NCI-H460 (cell line): ENCODE measurements at places on chromosomes 16 and 17.
A peak's percentile ranks its signal among the peaks of the same experiment; 100 is the strongest.

DNA sequence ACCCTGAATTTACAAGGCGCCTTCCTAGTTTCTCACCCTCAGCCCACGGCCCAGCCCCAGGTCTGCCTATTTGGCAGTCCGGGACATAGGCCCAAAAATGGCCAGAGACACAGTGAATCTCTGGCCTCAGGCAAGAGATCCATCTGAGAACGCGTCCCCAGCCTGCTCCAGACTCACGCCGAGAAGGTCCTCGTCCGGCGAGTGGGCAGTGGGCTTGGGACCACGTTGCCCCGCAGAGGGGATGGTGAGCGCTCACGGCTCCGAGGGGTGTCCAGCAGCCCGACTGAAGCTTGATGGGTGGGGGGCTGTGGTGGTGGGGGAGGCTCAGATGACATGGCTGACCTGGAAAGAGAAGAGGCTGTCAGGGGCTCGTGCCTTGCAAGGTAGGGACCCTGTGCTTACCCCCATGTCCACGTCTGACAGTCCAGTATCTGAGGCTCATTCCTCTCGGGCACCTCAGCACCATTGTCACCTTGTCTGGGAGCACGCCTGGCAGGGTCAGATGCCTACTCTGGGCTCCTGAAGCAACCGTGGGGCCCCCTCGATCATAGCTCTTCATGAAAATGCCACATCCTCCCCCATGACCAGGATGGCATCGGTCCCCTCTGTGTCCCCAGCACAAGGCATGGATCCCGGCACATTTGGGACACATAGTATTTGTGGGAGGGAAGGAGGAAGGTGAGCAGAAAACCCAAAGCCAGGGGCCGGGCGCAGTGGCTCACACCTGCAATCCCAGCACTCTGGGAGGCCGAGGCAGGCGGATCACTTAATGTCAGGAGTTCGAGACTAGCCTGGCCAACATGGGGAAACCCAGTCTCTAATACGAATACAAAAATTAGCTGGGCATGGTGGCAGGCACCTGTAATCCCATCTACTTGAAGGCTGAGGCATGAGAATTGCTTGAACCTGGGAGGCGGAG, 9.6 kb downstream of the CARHSP1 start:
- DNase-seq, result no peak

- DNase-seq, result no peak
Measured at GRCh38 chr17:63932721-63933120, 590 bp upstream of the CD79B start.

DNA sequence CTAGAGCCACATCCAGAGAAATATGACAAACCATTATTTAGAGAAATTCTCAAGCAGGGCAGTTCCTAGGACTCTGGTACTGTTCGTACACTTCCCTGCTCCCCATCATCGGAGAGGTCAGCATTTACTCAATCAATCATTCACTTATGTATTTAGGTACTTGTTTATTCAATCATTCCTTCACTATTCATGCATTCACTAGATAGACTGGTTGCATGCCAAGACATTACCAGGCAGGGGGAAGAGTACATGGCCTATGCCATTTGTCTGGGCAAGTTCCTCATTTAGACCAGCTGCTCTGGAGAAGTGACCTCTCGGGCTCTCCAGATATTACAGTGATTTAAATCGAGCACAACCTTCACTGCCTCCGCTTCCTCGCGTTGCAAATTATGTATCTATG, 603.4 kb downstream of the KCNJ2 start:
- DNase-seq, result no peak

- DNase-seq, result no peak
Measured at GRCh38 chr17:51270636-51271035, 10.3 kb downstream of the UTP18 start.

- no peak for DNase-seq
Measured at GRCh38 chr17:28997806-28998205, 8.0 kb downstream of the SEZ6 start.

DNA sequence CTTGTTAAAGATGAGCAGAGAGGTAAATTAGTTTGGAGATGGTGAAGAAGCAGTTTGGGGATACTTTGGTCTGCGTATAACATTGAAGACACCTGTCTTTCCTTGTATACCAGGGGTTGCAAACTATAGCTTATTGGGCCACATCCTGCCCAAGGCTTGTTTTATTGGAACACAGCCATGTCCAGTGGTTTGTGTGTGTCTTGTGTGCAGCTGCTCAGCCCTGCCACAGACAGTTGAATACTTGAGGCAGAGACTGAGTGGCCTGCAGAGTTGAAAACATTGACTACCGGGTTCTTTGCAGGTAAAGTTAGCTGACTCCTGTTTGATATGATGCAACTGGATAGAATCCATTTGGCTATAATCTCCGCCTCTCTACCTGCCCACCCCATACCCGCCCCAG, 224.4 kb downstream of the PRKCA start:
- no peak for DNase-seq

GRCh38 chr17:8162233-8162996, at the start of gene VAMP2:
VAMP2 (minus strand) TSS chr17:8162948; CDS start chr17:8162879, 69 bp downstream.
- DNase-seq, result peak; percentile 63

DNA sequence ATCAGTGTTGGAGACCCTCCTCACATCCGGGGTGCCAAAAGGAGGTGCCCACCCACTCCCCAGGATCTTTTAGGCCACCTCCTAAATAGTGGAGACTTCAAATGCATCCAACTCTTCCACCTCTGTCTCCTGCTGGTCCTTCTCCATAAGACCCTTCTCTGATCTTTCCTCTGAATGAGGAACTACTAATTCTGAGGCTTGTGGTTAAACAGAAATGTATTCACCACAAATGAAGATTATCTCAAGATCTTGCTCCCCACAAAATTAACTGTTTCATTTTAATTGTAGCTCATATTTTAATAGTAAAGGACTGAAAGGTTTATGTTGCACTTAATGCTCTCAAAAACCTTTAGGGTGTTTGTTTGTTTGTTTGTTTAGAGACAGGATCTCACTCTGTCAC, 34.1 kb downstream of the TLE7 start:
- no peak for DNase-seq

- no peak for DNase-seq
Measured at GRCh38 chr17:65532101-65532890, 29.2 kb downstream of the AXIN2 start.

DNA sequence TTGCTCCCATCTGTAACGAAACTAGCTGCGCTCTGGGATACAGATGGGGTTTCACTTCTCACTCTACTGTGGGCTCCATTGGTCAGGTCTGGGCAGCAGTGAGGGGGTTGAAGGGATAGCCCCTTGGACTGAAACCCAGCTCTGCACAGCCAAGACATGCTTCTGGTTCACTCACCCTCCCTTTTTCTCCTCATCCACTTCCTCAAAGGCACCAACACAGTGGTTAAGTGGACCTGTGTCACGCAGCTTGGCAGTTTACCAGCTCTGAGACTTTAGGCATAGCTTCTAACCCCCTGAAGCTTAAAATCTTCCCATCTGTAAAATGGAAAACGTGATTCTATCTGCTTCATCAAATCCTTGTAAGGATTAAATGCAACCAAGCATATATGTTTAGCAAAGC, 11.5 kb upstream of the KRT38 start:
- no peak for DNase-seq

- no peak for DNase-seq
Measured at GRCh38 chr17:45314741-45315647, 1.8 kb downstream of the MAP3K14 start.

DNA sequence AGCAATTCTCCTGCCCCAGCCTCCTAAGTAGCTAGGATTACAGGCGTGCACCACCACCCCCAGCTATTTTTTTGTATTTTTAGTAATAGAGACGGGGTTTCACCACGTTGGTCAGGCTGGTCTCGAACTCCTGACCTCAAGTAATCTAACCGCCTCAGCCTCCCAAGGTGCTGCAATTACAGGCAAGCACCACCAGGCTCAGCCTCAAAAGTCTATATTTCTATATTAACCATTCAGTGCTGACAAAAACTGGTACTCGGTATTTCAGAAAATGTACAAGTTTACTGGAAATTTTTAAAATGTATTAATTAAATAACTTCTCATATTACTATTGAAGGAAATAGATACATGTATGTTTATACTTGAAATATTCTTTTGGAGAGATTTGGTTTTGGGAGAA, 1.4 kb upstream of the HEXD start:
- no peak for DNase-seq

DNA sequence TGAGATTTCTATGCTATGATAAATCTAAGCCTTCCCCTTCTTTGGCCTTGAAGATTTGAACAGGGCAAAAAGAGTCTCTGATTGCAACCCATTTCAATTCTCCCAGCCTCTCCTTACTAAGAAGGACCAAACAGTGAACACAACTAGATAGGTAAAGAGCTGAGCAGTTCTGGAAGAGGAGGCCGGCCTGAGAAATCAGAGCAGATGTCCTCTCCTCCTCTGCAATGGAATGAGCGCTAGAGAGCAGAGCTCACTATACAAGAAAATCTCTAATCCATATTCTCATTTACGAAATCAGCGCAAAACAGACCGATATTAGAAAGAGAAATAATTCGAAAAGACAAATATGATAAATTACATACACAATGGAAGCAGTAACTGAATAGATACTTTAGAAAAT, 124.2 kb downstream of the CDK5R1 start:
- DNase-seq, result no peak

DNA sequence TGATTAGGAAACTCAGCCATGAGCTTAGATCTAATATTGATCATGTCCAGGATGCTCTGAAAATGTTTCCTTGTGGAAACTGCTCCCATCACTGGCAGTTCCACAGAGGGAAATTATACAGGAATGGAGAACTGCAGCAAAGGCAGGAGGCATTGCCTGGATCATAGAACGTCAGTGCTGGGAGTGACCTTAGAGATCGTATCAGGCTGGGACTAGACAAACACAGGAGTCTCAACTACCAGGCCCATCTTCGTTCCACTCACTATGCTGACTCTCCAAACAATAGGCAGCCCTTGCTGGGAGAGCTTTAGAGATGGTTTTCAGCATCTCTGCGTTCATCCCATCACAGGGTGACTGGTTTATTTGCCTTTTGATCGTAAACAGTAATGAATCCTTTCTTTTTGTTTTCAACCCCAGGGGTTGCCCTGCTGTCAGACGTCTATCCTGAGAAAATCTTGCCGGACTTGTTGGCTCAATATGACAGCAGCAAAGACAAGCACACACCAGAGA, 130.3 kb downstream of the TANGO6 start:
- DNase-seq, result no peak

GRCh38 chr16:78689028-78689427, 589.6 kb downstream of the WWOX start:
- DNase-seq, result no peak

- no peak for DNase-seq
Measured at GRCh38 chr16:49660626-49661025, 195.3 kb downstream of the ZNF423 start.

GRCh38 chr17:27339836-27340550, 46.1 kb downstream of the WSB1 start:
- peak; percentile 44 for DNase-seq

GRCh38 chr16:50697881-50698767, 4.7 kb downstream of the NOD2 start:
- no peak for DNase-seq

GRCh38 chr16:48609652-48610029, 339 bp downstream of the N4BP1 start:
- peak; percentile 28 for DNase-seq

DNA sequence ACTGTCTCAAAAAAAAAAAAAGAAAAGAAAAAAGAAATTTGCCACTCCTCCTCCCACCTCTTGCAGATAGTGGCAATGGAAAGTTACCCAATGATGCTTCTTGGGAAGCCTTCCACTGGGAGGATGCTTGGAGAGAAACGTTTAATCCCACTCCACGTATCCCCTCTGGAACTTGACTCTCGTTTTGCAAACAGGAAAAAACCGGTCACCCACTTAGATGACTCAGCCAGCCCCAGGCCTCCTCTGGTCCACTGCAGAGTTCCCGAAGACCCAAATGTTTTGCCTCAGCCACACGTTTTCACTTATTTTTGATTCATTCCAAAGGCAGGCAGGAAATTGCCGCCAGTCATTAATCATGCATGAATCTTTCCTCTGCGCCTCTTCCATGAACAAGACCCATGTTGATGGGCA, 9.3 kb upstream of the TNFRSF17 start:
- DNase-seq, result no peak

DNA sequence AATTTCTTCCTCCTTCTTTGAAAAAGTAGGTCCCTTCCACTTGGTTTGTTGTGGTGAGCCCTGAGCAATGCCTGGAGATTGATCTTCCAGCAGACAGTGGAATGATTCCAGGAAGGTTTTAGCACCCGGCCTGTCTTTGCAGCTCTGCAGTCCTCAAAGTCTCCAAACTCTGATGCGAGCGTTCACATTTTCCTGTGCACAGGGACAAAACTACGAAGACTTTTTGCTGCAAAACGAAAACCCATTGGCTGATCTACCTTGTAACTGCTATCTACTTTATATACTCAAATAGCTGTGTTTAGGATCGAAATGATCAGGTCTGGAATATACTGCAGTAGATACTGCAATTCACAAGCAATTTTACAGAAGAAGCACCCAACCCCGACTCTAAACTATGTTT, 21.7 kb downstream of the G6PC1 start:
- no peak for DNase-seq

DNA sequence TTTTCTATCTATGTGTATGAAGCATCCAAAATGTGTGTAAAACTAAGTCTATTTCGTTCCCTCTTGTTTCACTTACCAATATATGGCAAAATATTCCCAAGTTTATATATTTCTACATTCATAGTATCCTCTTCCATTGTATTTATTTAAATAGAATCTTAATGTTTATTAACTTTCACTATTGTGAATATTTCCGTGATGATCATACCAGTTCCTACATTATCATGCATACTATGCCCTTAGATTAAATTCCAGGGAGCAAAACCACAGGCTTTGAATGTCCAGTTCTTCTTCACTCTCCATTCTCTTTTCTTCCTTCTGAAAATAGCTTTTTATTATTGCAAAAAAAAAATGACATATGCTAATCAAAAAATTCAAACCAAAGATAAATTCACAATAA, 4.0 kb downstream of the MAP2K6 start:
- no peak for DNase-seq

GRCh38 chr17:10155371-10156076, 42.9 kb downstream of the GAS7 start:
- DNase-seq, result no peak

- no peak for DNase-seq
Measured at GRCh38 chr17:72565758-72566157, 444.9 kb downstream of the SOX9 start.

GRCh38 chr17:6254036-6254435, 180.9 kb downstream of the AIPL1 start:
- DNase-seq, result no peak

DNA sequence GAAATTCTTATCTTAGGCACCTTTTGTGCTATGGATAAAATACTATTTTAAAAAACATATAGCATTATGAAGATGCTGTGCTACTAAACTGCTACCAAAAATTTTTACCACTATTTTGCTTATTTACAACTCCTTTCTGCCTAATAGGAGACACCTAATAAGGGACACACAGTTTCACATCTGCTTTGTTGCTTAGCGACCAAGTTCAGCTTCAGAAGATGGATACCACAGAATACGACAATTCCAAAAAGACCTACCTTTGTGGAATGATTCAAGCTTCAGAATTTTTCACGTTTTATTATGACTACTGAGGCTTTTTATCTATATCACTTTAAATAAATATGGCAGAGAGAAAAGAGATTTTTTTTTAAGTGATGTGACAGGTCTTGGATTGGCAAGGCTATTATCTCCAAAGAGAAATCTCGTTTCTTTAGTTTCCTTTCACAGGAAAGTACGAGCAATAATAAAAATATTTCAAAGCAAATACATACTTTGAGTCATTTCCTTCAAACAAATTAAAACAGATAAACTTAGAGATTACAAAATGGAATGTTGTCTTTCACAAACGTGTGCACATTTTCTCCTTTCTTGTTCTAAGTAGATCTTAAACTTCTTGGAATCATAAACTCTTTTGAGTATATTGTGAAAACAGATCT, 35.4 kb downstream of the SPAG9 start:
- DNase-seq, result no peak
